RCC 7860 (cell line): ENCODE measurements at places on chromosomes 1 and 21.

DNA sequence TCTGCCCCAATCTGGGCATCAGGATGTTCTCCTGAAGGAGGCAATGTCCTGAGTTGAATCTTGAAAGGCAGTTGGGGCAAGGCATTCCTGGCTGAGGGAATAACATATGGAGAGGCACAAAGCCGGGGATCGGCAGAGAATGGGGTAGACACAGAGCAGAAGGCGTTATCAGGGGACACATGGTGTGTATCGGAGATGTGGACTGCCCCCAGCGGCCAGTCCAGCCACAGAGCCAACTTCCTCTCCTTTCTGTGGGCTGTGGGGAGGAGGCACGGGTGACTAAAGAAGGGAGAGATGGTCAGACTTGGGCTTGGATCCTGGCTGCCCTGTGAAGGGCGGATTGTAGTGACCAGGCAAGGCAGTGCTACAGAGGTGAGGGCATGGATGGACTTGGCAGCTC lies 32.1 kb downstream of the FOXD2 start:
- DNase-seq: no peak

GRCh38 chr1:187336441-187337168 lies 507.9 kb downstream of the PLA2G4A start:
- no peak for DNase-seq

DNA sequence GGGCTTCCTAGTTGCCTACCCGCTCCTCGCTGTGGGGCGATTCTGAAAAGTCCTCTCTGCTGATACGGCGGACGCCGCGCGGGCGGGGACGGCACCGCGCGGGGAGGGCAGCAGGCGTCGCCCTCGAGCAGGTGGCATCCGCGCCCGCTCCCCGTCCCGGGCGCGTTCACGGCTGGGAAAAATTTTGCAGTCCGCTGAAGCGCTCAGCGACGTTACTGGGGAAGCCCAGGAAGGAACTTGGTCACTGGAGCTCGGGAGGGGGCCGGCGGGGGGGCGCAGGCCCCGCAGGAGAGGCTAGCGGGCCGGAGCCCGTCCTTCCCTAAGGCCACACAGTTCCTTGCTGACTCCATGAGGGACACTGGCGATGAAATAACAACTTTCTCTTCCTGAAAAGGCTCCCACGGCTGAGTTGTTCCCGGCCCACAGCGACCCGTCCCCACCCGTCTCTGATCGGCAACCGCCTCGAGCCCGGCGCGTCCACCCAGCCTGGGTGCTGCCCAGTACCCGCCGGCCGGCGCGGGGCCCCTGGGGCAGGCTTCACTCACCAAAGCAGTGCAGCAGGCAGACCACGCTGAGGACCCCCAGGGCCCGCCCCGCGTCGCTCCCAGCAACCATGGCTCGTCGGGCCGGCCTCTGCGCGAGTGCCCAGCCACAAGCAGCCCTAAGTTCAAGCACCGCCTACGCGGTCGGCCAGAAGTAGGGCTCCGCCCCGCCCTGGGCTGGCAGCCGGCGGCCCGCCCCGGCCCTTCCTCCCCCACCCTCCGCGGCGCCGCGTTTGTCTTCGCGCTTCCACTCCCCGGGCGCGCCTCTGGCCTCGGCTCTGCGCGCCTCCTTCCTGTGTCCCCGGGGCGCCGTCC lies at the start of gene CD58:
Gene CD58, minus strand, starts transcription at position 669 of the 857 bp plus-strand sequence. Its CDS starts 54 bp downstream, at position 615.
- DNase-seq: peak; percentile 77

GRCh38 chr1:208183977-208184911 lies 59.9 kb downstream of the PLXNA2 start:
- DNase-seq: peak; percentile 93

DNA sequence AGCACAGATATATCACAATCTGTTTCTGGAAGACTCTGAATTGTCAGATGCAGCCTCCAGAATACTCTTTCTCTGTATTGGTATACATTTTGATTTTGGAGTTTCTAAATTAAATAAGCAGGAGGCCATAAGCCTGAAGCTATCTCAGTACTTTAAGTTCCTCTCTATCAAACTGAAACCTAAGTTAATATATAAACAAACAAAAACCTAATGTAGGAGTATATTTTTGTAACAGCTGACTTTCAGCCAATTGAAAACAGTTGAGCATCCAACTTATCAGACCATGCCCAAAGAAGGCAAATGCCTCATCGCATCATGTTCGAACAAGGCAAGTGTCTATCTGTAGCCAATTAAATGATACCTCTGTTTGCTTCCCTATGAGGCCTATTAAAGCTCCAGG lies 1054.4 kb downstream of the AMY1C start:
- DNase-seq: no peak

GRCh38 chr1:79037085-79037484 lies 30.6 kb upstream of the ADGRL4 start:
- no peak for DNase-seq

GRCh38 chr1:228987286-228987685 lies 252.0 kb downstream of the RHOU start:
- DNase-seq: no peak

GRCh38 chr1:26856181-26856580 lies 6.8 kb upstream of the SFN start:
- no peak for DNase-seq

DNA sequence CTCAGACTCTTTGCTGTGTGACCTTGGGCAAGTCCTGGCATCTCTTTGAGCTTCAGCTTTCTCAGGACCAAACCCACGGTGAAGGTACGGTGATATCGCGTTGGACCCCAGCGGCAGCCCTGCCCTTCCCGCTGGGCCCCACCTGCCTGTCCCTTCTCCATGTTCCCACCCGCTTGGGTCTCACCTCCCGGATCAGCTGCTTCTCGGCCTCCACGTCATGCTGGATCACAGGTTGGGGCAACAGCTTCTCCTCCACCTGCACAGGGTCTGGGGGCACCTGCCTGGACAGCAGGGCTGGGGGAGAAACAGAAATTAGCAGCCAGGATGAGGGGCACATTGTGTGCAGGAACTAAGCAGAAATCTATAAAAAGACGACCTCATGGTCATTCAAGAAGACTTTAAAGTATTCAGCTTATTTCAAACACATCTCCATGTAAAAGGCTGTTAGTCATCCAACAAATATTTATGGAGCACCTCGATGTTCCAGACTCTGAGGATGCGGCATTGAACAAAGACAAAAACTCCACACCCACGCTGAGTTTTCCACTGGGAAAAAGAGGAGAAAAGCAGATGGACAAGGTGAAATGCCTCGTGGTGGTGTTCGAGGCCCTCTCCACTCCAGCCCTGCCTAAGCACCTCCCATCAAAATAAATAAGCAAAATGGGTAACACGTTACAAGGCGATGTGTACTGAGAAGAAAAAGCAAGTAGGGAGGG lies 19.5 kb downstream of the KIF17 start:
- DNase-seq: peak; percentile 34

- peak; percentile 56 for DNase-seq
These were observed 9.0 kb upstream of the FAM131C start for GRCh38 chr1:16082283-16083038.

DNA sequence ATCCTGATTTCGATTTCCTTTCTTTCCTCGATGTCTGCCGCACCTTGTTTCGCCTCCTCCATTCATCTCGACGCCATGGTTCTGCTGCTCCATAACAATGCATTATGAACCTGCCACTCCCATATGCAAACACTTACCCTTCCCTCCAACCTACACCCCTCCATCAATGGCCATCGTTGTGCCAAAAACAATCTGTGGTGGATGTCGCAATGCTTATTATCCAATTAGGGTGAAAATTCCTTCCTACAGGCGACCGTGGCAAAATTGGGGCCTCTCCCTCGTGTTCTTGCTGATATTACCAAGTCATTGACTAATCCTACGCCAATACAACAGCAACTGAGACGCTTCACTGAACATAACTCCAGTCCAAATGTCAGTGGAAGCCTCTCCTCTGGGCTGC lies 40.3 kb downstream of the CLEC20A start:
- DNase-seq: no peak

DNA sequence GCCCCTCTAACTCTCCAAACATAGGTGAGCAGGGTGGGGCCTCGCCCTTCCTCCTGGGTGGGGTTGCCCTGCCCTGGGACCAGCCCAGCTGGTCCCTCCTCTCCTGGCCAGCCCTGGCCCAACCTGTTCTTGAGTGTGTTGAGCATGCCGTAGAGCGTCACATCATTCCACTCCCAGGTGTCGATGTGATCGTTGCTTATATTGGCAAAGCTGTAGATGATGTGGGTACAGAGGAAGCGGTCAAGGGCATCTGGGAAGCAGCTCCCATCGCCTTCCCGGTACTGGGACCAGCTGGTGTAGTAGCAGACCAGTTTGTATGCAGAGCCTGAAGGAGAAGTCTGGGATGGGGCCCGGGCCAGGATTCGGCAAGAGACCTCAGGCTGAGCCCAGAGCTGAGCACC lies 1.4 kb downstream of the CHI3L1 start:
- no peak for DNase-seq

- no peak for DNase-seq
These were observed 217.1 kb upstream of the CHRM3 start for GRCh38 chr1:239169276-239169675.

GRCh38 chr1:67708606-67709005 lies 23.6 kb downstream of the GADD45A start:
- DNase-seq: peak; percentile 82

DNA sequence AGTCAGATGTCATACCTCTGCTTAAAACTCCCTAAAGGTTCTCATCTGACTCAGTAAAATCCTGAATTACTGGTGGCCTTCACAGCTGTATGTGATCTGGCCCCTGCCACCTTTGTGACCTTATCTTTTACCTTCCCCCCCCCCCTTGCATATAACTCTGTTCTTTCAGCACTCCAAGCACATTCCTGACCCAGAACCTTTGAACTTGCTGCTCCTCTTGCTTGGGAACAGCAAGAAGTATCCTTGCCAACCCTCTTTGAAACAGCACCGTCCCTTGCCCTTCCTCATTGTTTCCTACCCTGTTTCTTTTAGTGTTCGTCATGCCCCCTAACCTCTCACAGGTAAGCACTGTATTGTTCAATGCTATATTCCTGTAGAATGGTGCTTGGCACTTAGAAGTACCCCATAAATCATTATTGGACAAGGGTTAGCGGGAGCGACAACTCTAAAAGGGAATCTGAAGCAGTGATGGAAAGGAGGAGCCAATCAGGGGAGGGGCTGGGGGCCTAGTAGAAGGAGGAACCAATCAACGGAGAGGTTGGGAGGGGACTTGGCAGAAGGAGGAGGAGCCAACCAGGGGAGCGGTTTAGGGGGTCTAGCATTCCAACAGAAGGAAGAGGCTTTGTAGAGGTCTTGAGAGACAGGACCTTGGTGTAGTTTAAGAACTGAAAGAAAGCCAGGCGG lies 13.9 kb downstream of the CACHD1 start:
- DNase-seq: no peak

DNA sequence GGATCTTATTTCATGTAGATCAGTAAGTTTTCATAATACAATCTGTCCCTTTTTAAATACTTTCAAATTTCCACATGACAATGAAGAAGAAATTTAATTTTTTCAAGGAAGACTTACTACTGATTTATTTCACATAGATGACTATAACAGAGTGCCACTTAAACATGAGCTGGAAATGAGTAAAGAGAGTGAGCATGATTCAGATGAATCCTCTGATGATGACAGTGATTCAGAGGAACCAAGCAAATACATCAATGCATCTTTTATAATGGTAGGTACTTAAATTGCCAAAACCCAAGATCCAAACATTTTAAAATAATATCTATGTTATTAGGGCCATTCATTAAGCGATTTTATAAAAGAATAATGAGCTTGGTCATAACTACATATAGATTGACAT lies 110.4 kb downstream of the PTPRC start:
- no peak for DNase-seq

GRCh38 chr1:17196496-17197185 lies 8.3 kb upstream of the PADI1 start:
- no peak for DNase-seq

- no peak for DNase-seq
These were observed 71.3 kb upstream of the KIAA1614 start for GRCh38 chr1:180841415-180841814.

GRCh38 chr1:227888404-227889046 lies 59.2 kb downstream of the WNT9A start:
- DNase-seq: no peak

DNA sequence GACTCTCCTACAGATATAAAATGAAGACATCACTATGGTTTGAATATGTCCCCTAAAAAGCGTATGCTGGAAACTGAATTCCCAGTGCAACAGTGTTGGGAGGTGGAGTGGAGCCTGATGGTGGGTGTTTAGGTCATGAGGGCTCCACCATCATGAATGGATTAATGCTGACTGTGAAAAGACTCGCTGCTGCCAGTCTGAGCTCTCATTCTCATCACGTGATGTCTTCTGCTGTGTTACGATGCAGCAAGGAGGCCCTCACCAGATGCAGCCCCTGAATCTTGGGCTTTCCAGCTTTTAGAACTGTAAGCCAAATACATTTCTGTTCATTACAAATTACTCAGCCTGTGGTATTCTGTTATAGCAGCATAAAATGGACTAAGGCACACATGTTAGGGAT lies 73.8 kb upstream of the PPP2R5A start:
- DNase-seq: no peak

GRCh38 chr1:109661391-109661790 lies 5.5 kb downstream of the GSTM4 start:
- no peak for DNase-seq

- no peak for DNase-seq
These were observed 20.7 kb upstream of the SLC45A1 start for GRCh38 chr1:8297245-8297644.

- DNase-seq: no peak
These were observed 21.1 kb downstream of the ATP8B2 start for GRCh38 chr1:154346276-154346917.

- DNase-seq: peak; percentile 94
These were observed 316.0 kb downstream of the LMO4 start for GRCh38 chr1:87644579-87645190.

DNA sequence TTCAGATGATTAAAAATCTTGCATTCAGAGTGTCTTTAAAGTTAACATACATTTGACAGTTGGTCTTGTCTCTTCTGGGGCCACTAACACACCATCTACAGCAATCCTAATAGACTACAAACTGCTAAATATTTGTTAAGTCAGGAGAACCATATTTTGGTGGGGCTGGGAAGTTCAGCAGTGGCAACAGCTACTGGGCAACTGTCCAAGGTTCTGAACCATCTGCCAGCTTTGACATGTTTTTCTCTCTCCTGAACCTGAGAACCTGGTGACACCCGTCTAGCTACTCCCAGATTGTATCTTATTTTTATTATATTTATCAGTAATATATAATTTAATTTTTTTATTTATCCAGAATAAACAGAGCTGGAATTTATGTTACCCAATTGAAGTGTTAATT lies 199.0 kb upstream of the DPYD start:
- DNase-seq: no peak

- DNase-seq: no peak
These were observed 19.0 kb upstream of the RGS2 start for GRCh38 chr1:192789871-192790270.

DNA sequence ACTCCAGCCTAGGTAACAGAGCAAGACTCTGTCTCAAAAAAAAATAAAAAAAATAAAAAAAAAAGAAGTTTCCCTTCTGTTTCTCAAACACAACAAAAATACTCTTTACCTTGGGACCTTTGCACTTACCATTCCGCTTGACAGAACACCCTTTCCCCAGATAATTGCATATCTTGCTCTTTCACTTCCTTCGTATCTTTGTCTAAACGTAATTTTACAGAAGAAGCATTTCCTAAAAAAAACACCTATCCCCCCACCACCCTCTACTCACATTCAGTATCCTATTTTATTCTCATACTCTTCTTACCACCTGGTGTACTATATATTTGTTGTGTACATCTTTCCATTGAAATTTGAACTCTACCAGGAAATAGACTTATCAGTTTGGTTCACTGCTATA lies 32.7 kb downstream of the ASH1L start:
- no peak for DNase-seq

GRCh38 chr1:218557731-218558130 lies 212.6 kb downstream of the TGFB2 start:
- DNase-seq: no peak

GRCh38 chr1:206932177-206932576 lies 10.4 kb upstream of the FCMR start:
- DNase-seq: no peak

- no peak for DNase-seq
These were observed 131.0 kb downstream of the TGFBR3 start for GRCh38 chr1:91754816-91755580.
